ENCODE measurements at places on chromosomes 2 and 18.

GRCh38 chr2:21229302-21229701 lies 105.5 kb downstream of the TDRD15 start:
- no peak for DNase-seq

DNA sequence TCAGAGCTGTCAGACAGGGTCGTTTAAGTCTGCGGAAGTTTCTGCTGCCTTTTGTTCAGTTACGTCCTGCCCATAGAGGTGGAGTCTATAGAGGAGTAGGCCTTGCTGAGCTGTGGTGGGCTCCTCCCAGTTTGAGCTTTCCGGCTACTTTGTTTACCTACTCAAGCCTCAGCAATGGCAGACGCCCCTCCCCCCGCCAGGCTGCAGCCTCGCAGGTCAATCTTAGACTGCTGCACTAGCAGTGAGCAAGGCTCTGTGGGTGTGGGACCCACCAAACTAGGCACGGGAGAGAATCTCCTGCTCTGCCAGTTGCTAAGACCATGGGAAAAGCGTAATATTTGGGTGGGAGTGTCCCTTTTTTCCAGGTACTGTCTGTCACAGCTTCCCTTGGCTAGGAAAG lies 86.5 kb downstream of the EFEMP1 start:
- no peak for DNase-seq

DNA sequence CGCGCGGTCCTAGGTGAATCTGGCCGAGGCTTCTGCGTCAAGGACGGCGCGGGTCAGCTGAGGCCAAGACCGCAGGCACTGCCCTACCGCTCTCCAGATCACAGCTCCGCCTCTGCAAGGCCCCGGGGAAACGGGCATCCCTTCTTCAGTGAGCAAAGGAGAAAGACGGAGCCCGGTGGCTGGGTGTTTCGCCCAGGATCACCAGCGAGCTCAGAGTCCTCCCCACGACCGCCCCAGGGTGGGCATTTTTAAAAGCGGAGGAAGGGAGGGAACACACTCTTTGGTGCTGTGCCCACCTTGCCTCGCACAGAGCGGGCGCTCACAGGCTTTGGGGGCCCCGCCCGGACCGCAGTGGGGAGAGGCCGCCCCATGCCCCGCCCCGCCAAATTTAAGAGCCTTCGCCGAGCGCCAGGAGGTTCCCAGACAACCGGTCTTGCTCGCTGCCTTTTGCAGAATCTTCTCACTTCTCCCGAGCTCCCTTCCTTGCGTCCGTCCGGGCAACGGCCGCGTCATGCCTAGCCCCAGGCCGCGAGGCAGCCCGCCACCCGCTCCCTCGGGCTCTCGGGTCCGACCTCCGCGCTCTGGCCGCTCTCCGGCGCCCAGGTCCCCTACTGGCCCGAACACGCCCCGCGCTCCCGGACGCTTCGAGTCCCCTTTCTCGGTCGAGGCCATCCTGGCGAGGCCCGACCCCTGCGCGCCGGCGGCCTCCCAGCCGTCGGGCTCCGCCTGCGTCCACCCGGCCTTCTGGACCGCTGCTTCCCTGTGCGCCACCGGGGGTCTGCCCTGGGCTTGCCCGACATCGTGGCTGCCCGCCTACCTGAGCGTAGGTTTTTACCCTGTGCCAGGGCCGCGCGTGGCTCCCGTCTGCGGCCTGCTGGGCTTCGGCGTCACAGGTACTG lies at the start of gene NOTO:
NOTO (plus strand) TSS at position 419 of the 899 bp plus-strand sequence; CDS start at position 512, 93 bp downstream.
- DNase-seq, result no peak

DNA sequence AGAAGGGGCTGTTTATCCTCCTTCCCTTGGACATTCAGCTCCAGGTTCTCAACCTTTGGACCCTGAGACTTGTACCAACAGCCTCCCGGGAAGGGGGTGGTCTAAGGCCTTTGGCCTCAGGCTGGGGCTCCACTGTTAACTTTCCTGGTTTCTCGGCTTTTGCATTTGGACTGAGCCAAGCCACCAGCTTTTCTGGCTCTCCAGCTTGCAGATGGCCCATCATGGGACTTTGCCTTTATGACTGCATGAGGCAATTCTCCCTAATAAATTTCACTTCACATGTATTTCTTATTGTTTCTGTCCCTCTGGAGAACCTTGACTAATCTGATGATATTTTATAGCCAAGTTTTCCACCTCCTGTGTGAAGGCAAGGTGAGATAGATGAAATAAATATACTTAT lies 180.8 kb downstream of the PPP1R1C start:
- DNase-seq, result no peak

DNA sequence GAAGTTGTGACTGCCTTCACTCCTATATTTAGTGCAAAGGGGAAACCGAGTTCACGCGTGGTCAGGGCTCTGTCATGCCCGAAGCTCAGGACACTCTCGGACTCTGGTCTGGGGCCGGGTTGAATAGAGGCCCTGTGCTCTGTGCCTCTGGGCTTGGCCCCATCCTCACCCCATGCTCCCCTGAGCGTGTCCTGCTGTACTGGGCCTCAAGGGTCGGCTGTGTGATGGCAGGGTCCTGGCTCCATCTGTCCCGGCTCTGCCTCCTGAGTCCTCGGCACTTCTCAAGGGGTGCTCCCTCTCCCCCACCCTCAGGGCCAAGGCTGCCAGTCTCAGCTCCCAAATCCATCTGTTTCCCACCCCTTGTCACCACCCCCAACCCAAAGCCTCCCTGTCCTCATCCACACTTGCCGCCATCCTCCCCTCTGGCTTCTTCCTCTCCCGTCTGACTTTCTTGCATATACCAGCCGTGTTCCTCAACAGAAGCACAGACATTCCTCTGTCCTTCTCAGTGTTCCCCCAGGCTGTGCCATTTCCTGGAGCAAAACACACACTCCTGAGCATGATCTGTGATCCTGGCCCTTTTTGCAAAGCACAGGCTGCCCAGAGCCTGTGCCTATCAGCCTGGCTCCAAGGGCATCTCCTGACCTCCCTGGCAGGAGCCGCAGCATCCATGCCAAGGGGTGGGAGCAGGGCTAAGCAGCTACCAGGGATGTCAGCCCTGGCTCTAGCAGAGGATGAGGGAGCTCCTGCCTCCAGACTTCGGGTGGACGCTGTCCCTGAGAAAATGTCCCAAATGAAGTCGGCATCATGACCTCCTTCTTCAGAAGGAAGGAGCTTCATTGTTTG lies 64.2 kb upstream of the OTOS start:
- DNase-seq, result no peak

GRCh38 chr2:181396256-181397123 lies 60.7 kb upstream of the ITGA4 start:
- no peak for DNase-seq

- no peak for DNase-seq
These were observed 33.5 kb downstream of the SUMO1 start for GRCh38 chr2:202204855-202205254.

GRCh38 chr2:117714110-117714509 lies 100.4 kb upstream of the DDX18 start:
- no peak for DNase-seq

GRCh38 chr18:68472701-68473295 lies 242.1 kb downstream of the TMX3 start:
- DNase-seq, result no peak

- no peak for DNase-seq
These were observed 1.3 kb downstream of the FMNL2 start for GRCh38 chr2:152336119-152336853.
